Natural killer cell (primary cell): ENCODE measurements at places on chromosomes 4 and X. TPM values are rescaled to one million over a fixed set of nuclear protein-coding genes. Genes with fewer than 3 reads are reported as not detected.

DNA sequence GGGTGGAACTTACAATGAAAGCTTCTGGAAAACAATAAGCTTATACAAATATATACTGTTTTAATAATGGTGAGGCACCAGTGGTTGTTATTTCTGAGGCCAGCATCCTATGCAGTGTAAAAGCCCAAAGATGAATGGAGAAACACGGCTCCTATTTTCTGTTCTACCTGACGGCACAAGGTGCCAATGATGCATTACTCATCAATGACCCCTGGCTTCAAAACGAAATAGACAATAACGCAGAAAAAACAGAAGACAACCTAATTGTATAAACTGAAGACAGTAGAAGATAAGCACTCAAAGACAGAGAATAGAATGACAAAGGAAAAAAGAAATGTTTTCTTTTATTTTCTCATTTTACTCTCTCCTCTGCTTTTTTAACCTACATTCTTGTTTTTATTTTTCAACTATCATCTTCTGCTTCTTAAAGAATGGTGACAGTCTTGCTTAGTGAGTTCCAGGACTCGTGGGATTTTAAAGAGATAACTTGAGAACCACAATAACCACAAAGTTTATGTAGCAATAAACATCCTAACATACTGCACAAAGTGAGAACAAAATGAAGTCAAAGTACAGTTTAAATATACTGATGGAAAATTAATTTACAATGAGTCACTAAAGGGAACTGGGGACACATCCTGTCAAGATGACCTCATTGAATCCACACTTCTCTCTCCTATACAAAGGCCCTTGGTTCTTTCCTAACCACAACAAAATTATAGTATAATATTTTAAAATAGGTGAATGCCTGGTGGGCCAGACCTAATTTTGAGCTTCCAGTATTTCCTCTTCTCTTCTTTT lies 169.8 kb downstream of the BTC start:
- no peaks in the 10 kb centered on the region for H3K4me1 ChIP-seq
- H3K36me3 ChIP-seq: no peaks in the 10 kb centered on the region
- H3K27ac ChIP-seq: no peak overlapping the region
- H3K27me3 ChIP-seq: no peaks in the 10 kb centered on the region
- peak; percentile 10 for DNase-seq
- H3K4me3 ChIP-seq: no peak overlapping the region

- no peak for DNase-seq
- H3K27me3 ChIP-seq: no peaks in the 10 kb centered on the region
- H3K4me1 ChIP-seq: no peaks in the 10 kb centered on the region
Observed at GRCh38 chr4:113619526-113619925, 142.0 kb downstream of the CAMK2D start.

DNA sequence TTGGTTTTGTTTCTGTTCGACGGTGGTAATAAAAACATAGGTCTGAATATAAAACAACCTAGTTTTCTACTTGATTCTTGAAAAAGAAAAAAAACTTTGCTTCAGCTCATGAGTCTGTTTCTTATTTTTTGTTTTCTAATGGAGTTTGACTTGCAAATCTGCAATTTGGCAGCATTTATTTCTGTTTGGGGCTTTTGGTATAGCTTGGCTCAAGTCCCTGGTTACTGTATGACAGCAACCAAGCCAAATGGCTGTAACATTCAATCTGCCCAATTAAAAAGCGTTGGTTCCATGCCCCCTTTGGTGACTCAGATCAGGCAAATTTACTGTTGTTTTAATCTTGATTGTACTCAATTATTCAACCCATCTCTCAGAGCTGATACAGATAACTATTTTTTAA lies 263.4 kb downstream of the GRIA3 start:
- H3K27ac ChIP-seq: no peak overlapping the region
- H3K4me1 ChIP-seq: no peaks in the 10 kb centered on the region
- no peak overlapping the region for H3K4me3 ChIP-seq

DNA sequence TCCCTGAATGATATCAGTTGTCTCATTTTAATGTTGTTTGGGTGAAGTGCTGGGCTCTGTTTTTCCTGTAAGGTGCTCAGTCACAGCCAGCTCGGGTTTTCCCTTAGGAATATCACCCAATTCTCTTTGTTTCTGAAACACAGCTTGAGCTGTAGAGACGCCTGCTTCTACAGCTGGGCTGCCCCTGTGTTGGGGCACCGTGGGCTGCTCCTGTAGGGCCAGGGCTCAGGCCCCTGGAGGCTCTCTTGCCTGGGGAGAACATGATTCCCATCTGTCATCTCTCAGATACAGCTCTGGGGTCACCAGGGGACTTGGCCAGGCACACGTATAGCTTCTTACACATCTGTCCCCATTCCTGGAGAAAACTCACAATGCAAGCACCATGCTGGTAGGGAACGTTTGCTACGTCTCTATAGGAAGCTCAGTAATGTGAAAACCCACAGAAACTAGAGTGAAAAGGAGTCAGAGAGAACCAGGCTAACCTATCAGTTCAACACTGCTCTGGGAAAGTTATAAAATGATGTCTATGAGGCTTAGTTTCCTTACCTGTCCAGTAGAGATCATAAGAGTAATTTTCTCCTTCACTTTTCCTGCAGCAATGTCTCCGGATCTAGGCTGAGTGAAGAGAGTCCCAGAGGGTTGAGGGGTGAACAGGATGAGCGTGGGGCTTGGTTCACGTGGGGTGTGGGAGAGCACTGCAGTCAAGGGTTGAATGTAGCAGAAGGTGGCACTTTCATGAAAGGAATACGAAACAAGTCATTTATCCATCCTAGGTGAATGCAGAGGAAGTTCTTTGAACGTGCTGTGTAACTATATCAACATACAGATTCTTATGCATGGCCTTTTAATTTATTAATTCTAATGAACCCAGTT lies 14.5 kb downstream of the FHDC1 start:
- no peak overlapping the region for H3K27ac ChIP-seq
- H3K36me3 ChIP-seq: no peaks in the 10 kb centered on the region
- no peaks in the 10 kb centered on the region for H3K4me1 ChIP-seq
- DNase-seq: no peak

DNA sequence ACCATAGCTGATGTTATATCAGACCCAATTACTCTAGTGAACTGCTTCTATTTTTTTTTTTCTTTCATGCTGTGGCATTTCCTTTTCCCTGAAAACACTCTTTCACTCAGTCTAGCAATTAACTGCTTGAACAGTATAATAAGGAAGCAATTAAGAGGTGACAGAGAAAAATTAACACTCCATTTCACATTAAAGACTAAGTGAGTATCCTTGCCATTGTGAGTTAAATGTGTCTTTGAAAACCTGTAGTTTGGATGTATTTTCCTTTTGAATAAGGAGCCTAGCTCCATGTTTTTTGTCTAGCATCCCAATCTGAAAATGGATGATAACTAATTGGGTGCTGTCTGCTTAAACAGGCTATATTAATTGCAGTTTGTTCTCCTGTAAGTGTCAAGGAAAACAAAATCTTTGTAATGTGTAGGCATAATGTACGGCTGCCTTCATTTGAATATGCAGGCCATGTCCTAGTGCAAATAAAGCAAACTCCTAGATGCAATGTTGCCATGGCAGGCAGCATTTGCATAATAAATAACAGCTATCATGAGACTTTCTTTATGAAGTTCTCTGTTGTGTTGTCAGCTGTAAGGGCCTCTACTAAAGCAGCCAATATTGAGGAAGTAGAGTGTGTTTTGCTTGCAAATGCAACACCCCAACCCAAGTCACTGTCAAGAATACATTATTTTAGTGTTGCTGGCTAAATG lies 416.7 kb downstream of the ZIC3 start:
- no peak overlapping the region for H3K27ac ChIP-seq
- no peak for DNase-seq
- H3K4me1 ChIP-seq: no peaks in the 10 kb centered on the region
- no peak overlapping the region for H3K4me3 ChIP-seq

- no peak overlapping the region for H3K4me3 ChIP-seq
- no peak for DNase-seq
- H3K36me3 ChIP-seq: no peaks in the 10 kb centered on the region
- H3K4me1 ChIP-seq: no peaks in the 10 kb centered on the region
Observed at GRCh38 chr4:171629182-171629581, 184.0 kb upstream of the GALNTL6 start.

GRCh38 chrX:33087411-33087810 lies 123.9 kb downstream of the DMD start:
- H3K4me3 ChIP-seq: no peak overlapping the region
- DNase-seq: no peak
- H3K36me3 ChIP-seq: no peaks in the 10 kb centered on the region
- H3K27ac ChIP-seq: no peak overlapping the region

- peaks cover 10% of the 10 kb centered on the region for H3K4me1 ChIP-seq
- H3K27me3 ChIP-seq: peaks cover 3% of the 10 kb centered on the region
- no peaks in the 10 kb centered on the region for H3K36me3 ChIP-seq
- no peak for DNase-seq
Observed at GRCh38 chr4:167230744-167231143, 3.5 kb downstream of the SPOCK3 start.

DNA sequence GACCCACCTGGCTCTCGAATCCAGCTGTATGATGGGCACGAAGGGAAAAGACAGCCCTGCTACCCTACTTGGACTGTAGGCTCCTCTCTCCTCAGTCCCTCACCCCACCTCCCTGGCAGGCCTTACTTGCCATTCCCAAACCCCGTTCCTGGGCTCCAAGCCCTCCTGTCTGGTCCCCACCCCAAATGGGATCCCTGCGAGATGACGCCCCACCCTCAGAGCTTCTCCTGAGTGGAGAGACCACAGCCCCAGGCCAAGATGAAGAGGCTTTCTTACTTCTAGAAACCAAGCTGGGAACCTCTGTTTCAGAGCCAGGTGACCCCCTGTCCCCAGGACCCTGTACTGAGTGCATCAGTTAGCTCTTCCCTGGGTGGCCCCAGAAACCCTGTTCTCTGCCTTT lies 4.5 kb downstream of the NALF2 start:
- H3K4me3 ChIP-seq: no peak overlapping the region
- DNase-seq: no peak
- peaks cover 4% of the 10 kb centered on the region for H3K27me3 ChIP-seq
- H3K36me3 ChIP-seq: no peaks in the 10 kb centered on the region

DNA sequence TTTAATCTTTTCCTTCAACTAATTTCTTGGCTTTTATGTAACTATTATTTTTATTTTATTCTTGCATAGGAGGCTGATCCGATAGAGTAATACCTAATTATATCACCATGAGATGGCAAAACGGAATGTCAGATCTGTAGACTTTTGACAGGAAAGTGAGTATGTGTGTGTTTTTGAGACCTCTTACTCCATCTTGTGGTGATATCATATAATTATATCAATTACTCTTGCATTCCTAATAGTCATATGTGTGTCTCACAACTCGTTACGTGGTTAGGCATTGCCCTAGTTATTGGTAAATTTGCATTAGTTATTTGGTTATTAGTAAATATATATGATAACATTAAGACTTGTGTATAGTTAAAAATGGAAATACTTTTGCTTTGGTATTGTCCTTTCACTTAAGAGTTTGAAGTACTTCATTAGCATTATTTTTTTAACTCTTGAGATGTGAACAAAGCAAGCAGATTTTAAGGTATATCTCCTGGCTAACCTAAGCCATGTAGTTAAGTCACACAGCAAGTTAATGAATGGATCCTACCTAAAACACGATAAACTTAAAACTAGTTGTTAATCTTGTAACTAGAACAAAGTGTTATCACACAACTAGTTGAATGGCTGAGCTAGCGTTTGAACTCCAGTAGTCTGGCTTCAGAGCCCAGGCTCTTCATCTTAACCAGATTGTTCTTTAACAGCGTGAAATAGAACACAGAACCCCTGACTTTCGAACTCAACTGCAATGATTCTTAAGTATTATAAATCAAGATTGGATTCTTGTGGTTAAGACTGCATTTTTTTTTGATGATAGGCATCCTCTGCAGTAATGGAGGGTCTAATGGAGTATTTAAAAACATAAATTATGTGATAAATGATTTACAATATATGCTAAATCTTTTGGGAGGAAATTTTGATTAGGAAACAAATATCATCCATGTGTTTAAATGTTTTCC lies 67.1 kb downstream of the PGRMC2 start:
- DNase-seq: no peak
- no peak overlapping the region for H3K4me3 ChIP-seq
- H3K36me3 ChIP-seq: no peaks in the 10 kb centered on the region
- no peak overlapping the region for H3K27ac ChIP-seq

GRCh38 chr4:151917145-151917734 lies 156.4 kb upstream of the GATB start:
- no peaks in the 10 kb centered on the region for H3K4me1 ChIP-seq
- H3K4me3 ChIP-seq: no peak overlapping the region
- H3K27me3 ChIP-seq: no peaks in the 10 kb centered on the region
- H3K36me3 ChIP-seq: no peaks in the 10 kb centered on the region

GRCh38 chrX:120727452-120727851 lies 97.6 kb upstream of the C1GALT1C1 start:
- H3K27me3 ChIP-seq: no peaks in the 10 kb centered on the region
- DNase-seq: no peak
- H3K27ac ChIP-seq: no peak overlapping the region
- no peaks in the 10 kb centered on the region for H3K36me3 ChIP-seq
- no peaks in the 10 kb centered on the region for H3K4me1 ChIP-seq
- no peak overlapping the region for H3K4me3 ChIP-seq

DNA sequence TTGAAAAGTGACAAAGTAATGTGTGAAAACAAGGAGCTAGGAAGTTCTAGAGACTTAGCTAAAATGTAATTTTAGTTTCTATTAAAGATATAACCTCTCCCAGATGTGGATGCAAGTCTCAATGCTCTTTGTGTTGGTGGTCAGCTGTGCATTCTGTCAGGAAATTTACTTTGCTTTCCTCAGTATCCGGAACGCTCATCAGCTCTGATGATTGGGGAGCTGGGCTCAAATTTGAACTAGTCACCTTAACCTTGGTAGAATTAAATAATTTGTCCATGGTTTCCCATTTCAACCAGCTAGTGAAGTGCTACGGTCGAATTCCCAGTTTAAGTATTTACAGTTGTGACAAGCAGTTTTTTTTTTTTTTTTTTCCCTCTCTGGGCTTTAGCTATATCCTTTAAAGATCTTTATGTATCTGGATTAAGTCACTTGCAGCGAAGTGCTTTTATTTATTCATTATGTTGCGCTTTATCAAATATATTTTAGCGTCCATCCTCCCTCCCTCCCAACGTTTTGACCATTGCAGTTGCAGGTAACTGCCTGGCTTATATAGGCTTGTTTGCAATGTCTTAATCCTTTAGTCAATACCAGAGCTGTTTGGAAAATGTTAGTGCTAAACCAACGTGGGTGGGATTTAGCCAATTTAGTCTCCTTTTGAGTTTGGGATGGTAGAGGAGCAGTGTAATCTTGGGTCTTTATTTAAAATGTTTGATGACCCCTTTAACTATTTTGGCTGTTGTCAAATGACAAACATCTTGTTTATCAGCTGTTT lies 2.1 kb downstream of the OGT start:
- H3K27me3 ChIP-seq: no peaks in the 10 kb centered on the region
- no peak for DNase-seq
- H3K4me3 ChIP-seq: peak overlapping the region; percentile 97
- H3K27ac ChIP-seq: peak overlapping the region; percentile 97

DNA sequence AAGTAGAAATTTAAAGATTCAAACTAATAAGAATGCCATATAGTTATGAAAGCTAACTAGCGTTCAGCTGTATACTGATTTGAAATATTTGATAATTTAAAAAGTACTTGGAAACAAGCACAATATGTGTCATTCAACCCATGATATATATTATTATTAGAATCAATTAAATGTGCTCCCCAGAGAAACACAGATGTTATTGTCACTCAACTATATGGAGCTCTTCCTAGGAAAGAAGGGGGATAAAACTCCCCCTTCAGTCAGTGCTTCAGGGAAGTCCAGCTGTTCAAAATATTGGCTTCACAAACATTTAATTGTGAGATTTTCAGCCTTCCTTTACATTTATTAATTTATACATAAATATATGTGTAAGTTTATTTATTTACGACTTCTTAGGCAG lies 135.9 kb downstream of the SLC4A4 start:
- H3K4me3 ChIP-seq: no peak overlapping the region
- H3K27me3 ChIP-seq: no peaks in the 10 kb centered on the region
- no peak for DNase-seq
- H3K4me1 ChIP-seq: no peaks in the 10 kb centered on the region
- no peak overlapping the region for H3K27ac ChIP-seq

MED12 gene
- 115 TPM for total RNA-seq

STOX2 gene
- total RNA-seq: not detected

FAM184B gene
- total RNA-seq: 0.05 TPM
